ENCODE measurements at places on chromosomes 2 and 18.
A peak's percentile ranks its signal among the peaks of the same experiment; 100 is the strongest.

DNA sequence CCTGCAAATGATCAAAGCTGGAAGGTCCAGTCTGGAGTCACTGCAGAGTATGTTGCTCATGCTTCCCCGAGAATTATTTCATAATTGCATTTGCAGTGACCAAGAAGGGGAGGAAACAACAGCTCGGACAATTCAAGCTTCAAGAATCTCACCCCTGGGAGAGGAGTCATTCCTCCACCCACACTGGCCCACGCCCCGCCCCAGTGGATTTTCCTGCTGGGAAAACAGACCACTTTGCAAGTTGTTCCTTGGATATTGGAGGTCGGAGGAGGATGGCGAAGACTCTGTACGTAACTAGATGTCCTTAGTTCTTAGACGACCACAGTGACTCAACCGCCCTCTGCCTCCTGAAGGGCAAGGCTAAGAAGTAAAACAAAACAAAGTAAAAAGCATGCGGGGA is 159.4 kb downstream of the TPO start:
- DNase-seq: peak; percentile 42

GRCh38 chr2:161046876-161047275 is 113.4 kb upstream of the TANK start:
- DNase-seq: no peak

DNA sequence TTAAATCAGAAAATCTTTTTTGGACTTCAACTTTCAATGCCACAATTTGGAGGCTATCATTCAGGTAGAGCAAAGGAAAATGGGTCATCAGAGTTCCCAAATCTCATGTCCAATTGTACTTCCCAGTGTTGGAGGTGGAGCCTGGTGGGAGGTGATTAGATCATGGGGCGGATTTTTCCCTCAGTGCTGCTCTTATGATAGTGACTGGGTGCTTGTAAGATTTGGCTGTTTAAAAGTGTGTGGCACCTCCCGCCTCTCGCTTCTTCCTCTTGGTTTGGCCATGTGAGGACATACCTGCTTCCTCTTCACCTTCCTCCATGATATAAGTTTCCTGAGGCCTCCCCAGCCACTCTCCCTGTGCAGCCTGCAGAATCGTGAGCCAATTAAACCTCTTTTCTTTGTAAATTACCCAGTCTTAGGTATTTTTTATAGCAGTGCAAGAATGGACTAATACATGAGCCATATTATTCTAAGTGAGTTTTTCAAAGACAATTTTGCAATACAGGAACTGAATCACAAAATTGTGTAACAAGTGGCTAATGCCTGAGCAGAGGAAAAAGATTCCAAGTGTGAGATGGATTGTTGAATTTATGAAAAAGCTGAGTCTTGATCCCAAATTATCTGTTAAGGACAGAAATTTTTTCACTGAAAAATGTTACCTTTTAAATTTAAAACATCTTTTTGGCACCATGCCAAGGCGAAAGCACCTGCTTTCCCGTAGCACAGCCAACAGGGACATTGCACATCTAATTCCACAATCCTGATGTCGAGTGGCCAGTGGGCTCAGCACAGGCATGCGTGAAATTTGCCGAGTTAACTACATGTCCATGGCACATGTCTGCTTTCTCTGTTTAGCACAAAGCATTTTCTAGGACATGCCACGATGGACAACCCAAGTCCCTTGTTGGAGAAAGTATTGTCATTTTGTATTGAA is 150.9 kb downstream of the COL6A3 start:
- DNase-seq: no peak

- DNase-seq: no peak
Measured at GRCh38 chr2:96715658-96716057, 24.2 kb downstream of the LMAN2L start.

DNA sequence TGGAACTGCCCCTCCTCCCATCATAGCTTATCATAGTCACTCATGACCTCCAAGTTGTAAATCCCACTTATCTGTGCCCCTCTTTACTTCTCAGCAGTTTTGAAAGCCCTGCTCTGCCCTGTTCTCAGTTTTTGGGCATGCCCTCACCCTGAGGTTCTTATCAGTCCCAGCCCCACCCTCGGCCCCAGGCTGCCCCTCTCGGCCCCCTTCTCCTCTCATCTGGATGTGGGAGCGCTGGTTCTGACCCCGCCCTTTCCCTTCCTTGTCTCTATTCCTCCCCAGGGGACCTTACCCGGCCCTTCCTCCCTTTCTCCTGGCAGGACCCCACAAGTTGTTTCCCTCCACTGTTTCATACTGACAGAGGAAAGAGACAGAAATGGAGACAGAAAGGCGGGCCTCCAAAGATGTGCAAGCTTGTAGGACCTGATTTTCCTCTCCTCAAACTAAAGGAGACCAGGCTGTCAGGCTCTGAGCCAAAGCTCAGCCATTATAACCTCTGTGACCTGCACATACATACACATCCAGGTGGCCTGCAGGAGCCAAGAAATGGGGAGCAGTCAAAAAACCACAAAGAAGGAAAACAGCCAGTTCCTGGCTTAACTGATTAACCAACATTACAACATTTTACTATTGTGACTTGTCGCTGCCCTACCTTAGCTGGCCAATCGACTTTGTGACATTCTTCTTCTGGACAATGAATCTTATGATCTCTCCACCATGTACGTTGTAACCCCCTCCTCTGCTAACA is 171.0 kb upstream of the HS6ST1 start:
- no peak for DNase-seq

GRCh38 chr2:233422649-233423551 is 68.6 kb downstream of the DGKD start:
- DNase-seq: no peak

DNA sequence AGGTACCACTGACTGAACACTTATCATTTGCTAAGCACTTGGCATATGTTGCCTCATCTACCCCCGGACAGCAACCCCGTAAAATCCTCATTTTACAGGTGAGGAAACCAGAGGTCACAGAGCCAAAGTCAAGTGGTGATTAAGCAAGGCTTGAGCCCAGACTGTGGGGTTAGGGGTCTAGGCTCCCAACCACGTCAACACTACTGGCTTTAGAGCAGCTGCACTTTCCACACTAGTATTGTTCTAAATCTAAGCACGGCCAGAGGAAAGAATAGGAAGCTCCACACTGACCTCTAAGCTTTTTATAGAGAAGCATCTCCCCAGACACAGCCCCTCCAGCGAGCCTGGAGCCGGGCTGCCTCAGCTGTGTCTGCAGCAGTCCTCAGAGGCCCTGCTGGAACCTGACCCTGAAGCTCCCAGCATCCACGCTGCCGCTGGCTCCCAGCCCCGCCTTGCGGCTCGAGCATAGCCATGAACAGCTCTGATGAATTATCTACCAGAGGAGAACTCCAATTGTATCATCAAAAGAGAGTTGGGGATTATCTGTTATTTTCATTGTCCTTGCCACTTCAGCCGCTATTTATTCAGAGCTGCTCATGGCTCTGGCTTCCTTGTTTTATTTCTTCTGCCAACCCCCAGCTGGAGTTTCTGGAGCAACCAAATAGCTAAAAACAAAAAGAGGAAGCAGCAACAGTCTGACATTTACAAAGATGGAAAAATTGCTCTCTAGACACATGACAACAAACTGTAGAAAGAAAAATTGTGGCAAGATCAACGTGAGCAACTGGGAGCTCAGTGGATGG is 62.2 kb upstream of the RTN4 start:
- peak; percentile 48 for DNase-seq

DNA sequence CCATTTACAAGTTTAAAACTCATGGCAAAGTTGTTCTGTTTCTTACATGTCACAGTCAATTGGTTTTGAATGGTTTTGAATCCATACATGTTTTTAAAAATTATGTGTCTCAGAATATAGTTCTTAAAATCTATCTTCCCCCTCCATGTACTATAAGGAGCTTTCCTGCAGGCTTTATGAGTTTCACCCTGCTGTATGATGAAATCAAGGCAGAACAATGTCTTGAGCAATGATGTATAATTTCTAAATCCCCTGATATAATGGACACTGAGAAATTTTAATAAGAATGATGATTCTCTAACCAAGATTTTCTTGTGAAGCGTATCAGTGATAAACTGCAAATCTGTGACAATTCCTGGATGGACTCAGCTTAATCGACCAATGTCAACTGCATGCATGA is 10.6 kb upstream of the ZNF516 start:
- DNase-seq: no peak
